Activated naive CD8-positive, alpha-beta T cell treated with anti-CD3 and anti-CD28 coated beads, Interleukin-2, amount 10 ng/mL, durations not matched to agents 7 days and 5 days (primary cell): ENCODE measurements at places on chromosomes 6 and 20.

DNA sequence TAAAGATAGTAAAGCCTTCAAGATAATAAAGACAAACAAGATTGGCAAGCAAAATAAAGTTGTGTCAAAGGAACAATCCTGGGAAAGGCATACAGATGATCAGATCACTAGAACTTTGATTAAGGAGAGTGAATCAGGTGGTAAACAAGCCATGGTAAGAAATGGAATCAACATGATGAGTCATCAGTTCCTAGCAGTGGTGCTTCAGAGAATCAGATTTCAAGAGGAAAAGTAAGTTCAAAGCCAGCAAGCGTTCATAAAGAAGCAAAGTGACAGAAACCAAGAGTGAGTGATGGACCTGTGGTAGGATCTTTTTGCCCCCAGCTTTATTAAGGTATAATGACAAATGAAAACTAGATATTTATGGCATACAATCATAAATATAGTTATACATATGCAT is 340.4 kb downstream of the TPBG start:
- DNase-seq: no peak

- no peak for DNase-seq
These were observed 370.6 kb downstream of the PHF3 start for GRCh38 chr6:64006246-64006645.

- no peak for DNase-seq
These were observed 127.8 kb downstream of the KIF16B start for GRCh38 chr20:16445482-16445881.

- no peak for DNase-seq
These were observed 16.3 kb downstream of the FAM50B start for GRCh38 chr6:3865463-3865862.

DNA sequence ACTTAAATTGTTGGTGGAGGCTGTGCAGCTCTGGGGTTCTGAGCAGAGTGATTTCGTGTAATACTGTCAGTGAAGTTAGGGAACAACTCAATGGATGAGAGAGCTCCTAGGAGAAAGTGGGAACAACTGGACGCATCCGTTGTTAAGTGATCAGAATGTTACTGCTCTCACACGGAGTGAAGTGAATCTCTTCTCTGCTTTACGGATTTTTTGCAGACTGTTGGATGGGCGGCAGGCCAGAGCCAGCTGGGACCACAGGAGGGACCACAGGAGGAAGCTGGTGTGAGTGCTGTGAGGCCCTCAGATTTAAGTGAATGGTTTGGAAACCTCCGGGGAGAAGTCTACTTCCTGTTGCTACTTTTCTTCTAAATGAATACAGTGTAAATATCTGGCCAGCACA is 23.7 kb upstream of the PPP1R14C start:
- no peak for DNase-seq

- no peak for DNase-seq
These were observed 208.3 kb downstream of the SYNDIG1 start for GRCh38 chr20:24677626-24678315.

GRCh38 chr20:21509079-21509596 is 4.7 kb downstream of the NKX2-2 start:
- DNase-seq: no peak

GRCh38 chr20:39225978-39226377 is 263.8 kb downstream of the DHX35 start:
- DNase-seq: no peak

DNA sequence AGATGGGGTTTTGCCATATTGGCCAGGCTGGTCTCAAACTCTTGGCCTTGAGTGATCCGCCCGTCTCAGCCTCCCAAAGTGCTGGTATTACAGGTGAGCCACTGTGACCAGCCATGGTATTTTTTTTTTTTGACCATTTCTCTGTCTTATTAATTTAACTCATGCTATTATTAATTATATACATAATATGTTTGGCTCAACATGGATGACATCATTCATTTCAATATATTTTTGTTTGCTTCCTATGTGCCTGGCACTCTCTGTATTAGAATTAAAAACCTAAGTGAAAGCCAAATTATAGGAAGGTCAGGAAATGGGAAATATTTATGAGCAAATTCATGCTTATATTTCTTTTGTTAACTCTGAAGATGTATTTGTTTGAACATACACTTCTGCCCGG is 55.8 kb upstream of the AKIRIN2 start:
- DNase-seq: no peak

- no peak for DNase-seq
These were observed 64.9 kb downstream of the ME1 start for GRCh38 chr6:83365931-83366330.

GRCh38 chr20:50724851-50725723 is 6.3 kb upstream of the PARD6B start:
- DNase-seq: no peak

GRCh38 chr6:63904650-63905248 is 269.1 kb downstream of the PHF3 start:
- DNase-seq: no peak

GRCh38 chr6:324116-324728 is 31.9 kb downstream of the DUSP22 start:
- DNase-seq: no peak

DNA sequence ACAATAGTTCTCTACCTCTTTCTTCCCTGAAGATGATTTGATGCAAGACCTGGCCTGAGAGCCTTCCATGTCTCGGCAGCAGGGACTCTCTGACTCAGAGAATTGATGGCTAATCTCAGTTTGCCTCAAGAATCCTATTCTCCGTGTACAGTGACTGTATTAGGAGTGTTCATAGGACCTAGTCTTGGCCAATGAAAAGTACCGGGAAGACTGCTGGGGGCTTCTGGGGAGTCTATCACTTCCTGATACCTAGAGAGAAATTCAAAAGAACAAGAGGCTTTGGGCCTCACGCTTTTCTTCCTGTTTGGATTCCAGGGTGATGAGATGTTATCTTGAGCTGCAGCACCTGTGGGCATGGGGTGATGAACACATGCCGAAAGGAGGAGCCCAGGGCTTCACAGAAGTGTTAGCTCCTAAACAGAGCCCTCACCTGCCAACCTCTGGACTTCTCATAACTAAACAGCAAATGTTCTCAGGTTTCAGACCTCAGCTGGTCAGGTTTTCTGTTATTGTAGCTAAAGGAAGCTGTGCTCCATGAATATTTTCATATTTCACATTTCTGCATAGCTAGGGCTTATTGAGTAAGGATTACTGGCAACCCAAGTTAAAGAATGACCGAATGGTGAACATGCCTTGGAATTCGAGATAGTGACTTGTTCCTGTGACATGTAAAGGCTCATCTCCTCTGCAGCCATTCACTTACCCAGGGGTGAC is 323.1 kb upstream of the AGPAT4 start:
- no peak for DNase-seq

DNA sequence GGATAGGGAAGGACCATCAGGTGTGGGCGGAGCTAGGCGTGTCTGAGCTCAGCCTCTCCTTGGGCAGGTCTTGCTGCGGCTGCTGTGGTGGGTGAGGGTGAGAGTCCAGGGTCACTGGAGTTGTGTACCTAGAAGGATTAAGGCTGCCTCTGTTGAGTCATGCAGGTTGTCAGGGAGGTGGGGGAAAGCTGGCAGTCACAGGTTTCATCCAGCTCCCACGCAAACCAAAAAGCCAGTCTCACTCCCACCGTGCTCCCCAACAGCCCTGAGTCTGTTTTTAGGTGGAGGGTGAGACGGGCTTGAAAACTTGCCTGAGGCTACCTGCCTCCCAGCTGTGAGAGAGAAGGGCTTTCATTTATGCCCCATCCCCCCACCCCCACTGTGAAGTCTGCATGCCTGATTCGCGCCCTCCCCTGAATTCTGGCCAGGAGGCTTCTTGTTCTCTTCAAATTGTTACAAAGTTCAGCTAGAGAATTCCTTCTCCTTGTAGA is 161.5 kb downstream of the MYLK4 start:
- no peak for DNase-seq

DNA sequence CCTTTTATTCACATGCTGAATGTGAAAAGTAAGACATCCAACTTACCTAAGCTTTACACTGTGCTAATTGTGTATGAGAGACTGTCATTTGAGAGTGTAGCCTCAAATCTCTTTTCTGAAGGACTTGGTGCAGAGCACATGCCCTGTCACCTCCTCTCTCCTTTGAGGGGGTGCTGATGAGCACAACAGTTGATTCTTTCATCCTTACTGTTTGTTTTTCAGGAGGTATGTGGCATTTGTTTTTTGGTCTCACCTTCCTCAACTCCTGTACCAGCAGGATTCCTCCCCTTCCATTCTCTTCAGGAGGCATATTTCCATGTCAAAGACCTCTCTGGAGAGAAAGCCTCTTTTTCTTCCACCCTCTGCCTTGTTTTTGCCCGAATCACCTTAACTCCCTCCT is 252.6 kb upstream of the CITED2 start:
- no peak for DNase-seq

DNA sequence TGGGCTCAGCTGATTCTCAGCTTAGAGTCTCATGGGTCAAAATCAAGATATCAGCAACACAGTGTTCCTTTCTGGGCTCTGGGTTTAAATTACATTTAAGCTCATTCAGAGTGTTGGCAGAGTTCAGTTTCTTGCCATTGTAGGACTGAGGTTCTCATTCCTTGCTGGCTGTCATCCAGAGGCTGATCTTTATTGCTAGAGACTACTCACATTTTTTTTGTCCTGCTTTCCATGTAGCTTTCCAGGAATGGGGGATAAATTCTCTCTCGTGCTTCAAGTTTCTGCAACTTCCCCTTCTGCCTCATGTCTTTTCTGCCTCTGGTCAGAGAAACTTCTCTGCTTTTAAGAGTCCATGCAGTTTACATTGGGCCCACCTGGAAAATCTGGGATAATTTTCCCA is 86.9 kb downstream of the RFX6 start:
- DNase-seq: no peak

- DNase-seq: no peak
These were observed 853.0 kb upstream of the EPHA7 start for GRCh38 chr6:94272327-94272726.

GRCh38 chr6:9482030-9482738 is 932.7 kb downstream of the TFAP2A start:
- no peak for DNase-seq

- no peak for DNase-seq
These were observed 504.0 kb downstream of the RFPL4B start for GRCh38 chr6:112851146-112851545.

DNA sequence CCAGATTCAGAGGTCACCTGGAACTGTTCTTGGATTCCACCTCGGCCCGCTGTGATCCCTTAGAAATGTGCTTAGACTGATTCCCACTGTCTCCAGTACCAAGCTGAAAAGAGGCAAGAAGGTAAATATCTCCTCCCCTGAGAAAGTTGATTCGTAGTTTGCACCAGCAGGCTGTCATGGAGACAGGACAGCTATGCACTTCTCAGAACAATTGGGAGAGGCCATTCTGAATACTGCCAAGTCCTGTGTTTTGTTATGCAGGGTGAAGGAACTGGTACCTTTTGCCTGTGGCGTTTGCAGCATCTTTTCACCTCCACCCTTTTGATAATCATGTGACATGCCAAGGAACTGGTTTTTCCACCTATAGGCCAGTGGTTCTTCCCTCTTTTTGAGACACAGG is 58.2 kb upstream of the RNGTT start:
- no peak for DNase-seq

DNA sequence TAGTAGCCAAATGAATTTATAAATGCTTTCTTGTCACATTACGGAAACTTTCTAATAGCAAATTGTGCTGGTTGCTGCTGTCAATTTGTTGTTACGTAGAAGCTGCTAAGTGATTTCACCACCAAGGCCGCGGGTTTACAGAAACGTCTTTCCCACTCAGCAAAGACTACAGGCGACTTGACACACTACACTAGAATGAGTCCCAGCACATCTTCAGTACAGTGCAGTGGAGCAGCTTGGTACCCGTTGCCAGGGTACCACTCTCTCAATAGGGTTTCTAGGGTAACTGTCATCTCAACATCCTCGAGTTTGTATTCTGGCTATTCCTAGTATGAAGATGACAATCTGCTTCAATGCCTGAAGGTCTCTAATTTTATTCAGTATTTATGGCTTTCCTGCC is 22.7 kb upstream of the ZDHHC14 start:
- DNase-seq: no peak
